Cardiac ventricle fibroblast (primary cell): ENCODE measurements at places on chromosomes 5 and 9. TPM values are rescaled to one million over a fixed set of nuclear protein-coding genes. Genes with fewer than 3 reads are reported as not detected.

IFNA13 gene
- total RNA-seq: not detected in 2 replicates

FGD3 gene
- total RNA-seq: not detected in 2 replicates

PPP3R2 gene
- total RNA-seq: not detected in 2 replicates

DOK3 gene
- total RNA-seq: 0.44 and 2.1 TPM in 2 replicates
